Stimulated activated CD4-positive, alpha-beta T cell treated with anti-CD3 and anti-CD28 coated beads, Interleukin-12 subunit alpha, Interleukin-12 subunit beta, amount 100 ng/mL, for 24 hours (primary cell): ENCODE measurements at places on chromosomes 6 and 20.

- no peak for DNase-seq
Measured at GRCh38 chr6:19100752-19101151, 713.6 kb downstream of the RNF144B start.

DNA sequence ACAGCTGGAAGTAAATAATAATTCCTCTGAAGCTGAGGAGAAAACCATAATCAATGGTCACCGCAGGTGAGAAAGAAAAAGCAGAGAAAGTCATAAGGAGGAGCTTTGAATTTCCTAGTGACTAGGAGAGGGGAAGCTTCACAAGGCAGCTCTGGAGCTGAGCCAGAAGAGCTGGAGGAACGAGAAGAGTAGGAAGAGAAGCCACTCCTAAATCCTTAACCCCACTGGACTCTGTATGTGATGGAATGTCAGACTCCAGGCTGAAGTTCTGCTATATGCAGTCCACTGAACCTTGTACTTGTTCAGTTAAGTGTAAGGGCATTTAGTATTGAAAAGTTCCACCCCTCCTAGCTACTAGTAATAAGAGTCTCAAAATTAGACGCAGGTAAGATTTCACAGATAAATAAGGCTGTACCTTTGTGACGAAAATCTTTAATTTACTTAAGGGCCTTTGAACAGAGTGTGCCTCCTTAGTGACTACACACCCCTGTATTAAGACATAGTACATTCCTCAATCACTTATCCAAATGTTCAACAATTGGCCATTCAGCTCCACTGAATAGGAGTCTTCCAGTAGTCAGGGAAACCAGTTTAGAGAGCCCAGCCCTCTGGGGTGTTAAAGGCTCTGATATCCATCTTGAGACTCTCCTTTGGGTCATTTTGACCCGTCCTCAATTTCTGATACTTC, 71.4 kb upstream of the UFL1 start:
- no peak for DNase-seq

GRCh38 chr6:119296036-119297035, 53.2 kb downstream of the MAN1A1 start:
- DNase-seq: no peak

DNA sequence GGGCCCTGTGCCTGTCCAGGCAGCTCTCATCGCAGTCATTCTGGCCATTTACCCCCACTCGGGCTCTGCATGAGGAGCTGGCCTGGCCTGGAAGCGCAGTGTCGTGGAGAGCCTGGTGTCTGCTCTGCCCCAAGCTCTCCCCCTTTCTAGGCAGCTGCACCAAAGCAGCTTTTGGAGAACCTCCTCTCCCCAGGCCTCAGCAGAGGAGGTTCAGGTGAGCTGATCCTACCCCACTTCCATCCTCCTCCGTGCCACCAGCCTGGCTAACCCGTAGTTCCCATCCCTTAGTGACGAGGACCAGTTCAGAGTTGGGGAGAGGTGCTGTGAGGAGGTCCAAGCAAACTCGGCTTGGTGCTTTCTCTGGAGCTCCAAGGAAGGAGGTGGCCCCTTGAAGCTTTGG, 30.5 kb upstream of the PHACTR3 start:
- DNase-seq: no peak

- DNase-seq: no peak
Measured at GRCh38 chr6:136326038-136326553, 36.5 kb upstream of the BCLAF1 start.
